ENCODE measurements at places on chromosomes 2 and 18.

DNA sequence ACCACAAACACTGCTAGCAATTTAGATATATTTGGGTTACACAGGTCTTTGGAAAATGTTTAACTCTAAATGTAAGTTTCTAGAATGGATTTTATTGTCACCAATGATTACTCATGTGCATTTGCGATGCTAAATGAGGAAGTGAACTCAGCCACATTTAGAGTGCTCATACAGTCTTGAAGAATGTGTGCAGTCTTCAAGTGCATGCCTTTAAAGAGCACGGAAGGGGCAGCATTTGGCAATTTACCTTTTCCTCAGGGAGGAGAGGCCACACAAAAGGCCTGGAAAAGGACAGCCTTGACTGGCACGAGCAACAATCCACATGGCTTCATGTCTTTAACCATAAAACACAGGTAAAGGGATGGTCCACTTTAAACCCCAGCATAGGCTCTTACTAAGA is 78.5 kb upstream of the STK17B start:
- DNase-seq = no peak

GRCh38 chr2:231464576-231465540 is 574 bp upstream of the NCL start:
- DNase-seq = peak; percentile 98

GRCh38 chr2:26330114-26330549 is 15.8 kb upstream of the SELENOI start:
- peak; percentile 77 for DNase-seq

DNA sequence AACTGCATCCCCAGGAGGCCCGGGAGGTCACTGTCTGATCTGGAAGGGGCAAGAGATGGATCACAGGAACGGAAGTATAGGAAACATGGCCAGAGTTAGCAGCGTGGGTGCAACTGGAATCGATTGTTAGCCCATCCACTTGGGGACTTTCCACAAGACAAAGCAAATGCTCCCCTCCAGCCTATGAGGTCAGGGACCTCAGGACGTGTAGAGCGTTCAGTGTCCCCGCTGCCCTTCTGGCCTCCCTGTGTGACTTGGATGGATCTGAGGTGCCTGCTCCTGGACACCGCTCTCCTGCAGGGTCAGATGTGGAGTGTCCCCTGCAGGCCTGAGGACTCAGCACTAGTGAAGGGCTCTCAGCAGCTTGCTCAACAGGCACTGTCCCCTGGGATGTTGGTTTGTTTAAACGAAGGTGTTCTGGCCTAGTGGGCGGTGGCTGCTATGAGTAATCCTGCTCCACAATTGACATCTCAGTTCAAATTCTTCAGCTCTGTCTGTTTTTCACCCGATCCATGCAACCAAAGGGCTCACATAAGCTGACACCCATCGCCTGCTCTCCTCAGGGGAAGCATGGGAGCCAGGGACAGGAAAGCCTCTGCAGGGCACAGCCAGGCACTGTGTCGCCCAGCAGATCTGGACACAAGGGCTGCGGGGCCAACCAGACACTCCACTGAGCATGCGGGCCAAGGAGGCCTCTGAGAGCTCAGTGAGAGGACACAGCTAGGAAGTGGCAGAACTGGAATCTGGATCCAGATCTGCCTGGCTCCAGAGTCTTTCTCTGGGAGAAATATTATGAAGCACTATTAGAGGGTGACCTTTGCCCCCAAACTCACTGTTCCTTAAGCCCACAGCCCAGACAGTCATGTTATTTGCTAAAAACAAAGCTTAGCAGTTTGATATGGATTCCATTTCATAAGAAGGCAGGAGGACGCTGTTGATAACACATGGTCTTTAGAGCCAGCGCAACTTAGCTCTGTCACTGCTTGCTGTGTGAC is 78.5 kb downstream of the RHOB start:
- DNase-seq = no peak

GRCh38 chr18:80056095-80056494 is 21.9 kb downstream of the RBFA start:
- no peak for DNase-seq

- no peak for DNase-seq
These were observed 182.2 kb upstream of the ZFP36L2 start for GRCh38 chr2:43408407-43409160.

- DNase-seq = no peak
These were observed 6.5 kb downstream of the MAP4K4 start for GRCh38 chr2:101704046-101704466.

GRCh38 chr18:8868276-8868675 is 162.9 kb downstream of the MTCL1 start:
- no peak for DNase-seq
